ENCODE measurements at places on chromosomes 12 and 14.

GRCh38 chr12:71477609-71478008, 38.0 kb downstream of the LGR5 start:
- DNase-seq: no peak

- DNase-seq: no peak
Observed at GRCh38 chr12:49461221-49461620, 77.6 kb upstream of the KCNH3 start.

GRCh38 chr12:116172224-116172849, 105.2 kb downstream of the MED13L start:
- DNase-seq: peak; percentile 7

DNA sequence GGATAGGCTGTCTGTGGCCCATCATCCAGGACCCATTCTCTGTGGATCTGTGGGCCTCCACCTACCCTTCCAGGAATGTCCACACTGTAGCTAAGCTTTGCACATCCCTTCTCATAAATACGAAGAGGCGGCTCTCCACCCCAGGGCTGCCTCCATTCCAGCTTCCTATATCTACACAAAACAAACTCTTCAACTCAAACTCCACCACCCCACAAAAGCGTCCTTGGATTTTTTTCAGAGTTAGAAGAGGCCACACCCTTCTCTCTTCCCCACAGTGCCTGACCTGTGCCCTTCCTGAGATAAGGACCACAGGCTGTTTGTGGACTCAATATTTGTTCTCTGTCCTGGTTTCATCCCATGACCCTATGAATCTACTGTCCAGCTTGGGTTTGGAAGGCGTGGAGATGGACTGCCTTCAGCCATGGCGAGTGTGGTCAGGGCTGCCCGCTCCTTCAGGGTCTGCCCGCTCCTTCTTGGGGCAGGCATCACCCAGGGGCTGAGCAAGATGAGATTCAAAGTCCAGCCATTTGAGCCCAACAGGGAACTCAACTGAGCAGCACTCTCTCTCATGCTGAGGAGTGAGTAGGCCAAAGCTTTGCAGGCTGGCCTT, 13.0 kb upstream of the SERPINA12 start:
- DNase-seq: no peak
